ENCODE measurements at places on chromosomes 7 and 10. TPM values are rescaled to one million over a fixed set of nuclear protein-coding genes. Genes with fewer than 3 reads are reported as not detected.

DNA sequence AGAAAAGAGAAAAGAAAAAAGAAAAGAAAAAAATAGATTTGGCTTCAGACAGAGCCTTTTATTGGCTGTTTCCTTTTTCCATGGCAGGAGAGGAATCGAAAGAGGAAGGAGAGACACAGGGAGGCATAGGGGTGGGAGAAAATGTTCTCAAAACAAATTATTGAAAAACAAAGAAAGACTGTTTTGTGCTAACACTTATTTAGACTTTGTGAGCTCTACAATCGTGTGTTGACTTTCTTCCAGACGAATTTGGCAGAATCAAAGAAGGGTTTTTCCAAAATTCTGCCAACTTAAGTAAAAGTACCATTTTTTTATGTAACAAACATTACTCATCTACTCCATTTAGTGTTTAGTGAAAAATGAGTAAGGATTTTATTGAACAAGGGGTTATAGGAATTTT, 982.2 kb downstream of the REEP3 start:
- no peak for DNase-seq

DNA sequence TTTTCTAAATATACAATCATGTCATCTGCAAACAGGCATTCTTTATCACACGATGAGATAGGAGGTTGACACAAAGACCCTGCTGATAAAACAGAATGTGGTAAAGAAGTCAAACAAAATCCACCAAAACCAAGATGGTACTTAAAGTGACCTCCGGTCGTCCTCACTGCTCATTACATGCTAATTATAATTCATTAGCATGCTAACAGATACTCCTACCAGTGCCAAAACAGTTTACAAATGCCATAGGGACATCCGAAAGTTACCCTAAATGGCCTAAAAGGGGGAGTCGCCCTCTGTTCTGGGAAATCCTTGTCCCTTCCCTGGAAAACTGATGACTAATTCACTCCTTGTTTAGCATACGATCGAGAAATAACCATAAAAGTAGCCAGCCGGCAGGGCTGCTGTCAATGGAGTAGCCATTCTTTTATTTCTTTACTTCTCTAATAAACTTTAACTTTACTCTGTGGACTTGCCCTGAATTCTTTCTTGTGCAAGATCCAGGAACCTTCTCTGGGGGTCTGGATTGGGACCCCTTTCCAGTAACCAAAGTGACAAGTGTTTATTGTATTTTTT, 126.6 kb downstream of the CCDC71L start:
- DNase-seq = no peak

- DNase-seq = no peak
Observed at GRCh38 chr10:123139165-123139520, 3.4 kb downstream of the HMX3 start.

DNA sequence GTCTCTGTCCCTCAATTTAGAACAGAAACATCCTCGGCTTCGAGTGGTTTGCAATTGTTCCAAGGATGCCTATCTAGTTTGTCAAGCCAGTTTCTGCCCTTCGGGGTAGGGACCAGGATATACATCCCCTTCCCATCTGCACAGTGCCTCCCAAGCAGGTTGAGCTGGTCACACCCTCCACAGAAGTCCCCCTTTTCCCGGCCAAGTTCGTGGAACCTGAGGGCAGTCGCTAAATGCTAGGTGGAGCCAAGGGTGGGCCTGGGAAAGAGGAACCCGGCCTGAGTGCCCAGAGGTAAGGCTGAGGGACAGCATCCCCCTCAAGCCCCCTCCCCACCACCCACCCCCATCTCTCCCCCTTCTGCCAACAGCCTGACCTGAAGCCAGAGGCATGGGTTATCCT, 62.4 kb upstream of the NANOS1 start:
- DNase-seq = no peak

DNA sequence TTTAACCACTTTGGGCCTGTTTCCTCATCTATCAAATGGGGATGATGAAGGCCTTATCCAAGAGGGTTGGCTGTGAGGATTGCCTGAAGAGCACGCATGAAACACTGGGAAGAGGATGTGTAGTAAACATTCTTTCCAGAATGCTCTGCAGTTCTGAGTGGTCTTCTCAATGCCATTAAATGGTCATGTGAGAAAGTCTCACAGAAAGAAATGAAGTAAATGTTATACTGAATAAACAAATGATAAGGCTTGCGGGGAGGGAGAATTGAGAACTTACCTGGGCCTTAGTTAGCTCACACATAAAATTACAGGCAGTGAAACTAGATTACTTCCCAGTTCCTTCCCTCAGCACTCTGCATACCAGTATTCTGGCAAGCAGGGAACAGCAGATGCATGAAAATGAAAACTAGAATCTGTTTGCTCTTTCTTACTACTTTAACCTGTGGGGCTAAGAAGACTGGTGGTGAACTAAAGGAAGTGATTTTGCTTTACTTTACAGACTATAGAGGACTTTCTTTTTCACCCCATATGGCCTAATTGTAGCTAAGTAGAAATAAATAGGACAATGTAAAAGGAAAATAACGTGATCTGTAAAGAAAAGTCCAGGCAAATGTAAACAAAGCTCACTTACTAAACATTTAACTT, 135.3 kb upstream of the CCDC6 start:
- DNase-seq = no peak

DNA sequence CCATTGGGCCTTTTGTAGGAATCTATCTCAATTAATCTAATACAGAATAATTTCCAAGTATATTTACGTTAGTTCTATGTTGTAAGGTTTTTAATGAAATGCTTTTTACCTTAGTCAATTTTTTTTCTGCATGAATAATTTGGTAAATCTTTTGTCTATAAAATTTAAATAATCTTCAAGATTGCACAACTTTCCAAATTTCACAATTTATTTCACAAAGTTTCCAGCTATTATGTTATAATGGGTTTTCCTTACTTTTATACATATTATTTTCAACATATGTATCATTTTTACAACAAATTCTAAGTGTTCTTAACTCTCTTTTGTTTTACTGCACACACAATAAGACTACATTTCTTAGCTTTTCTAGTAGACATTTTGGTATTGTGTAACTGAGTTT, 470.7 kb downstream of the ETV1 start:
- no peak for DNase-seq

GRCh38 chr7:9516662-9517061, 1083.3 kb downstream of the NXPH1 start:
- DNase-seq = no peak

DNA sequence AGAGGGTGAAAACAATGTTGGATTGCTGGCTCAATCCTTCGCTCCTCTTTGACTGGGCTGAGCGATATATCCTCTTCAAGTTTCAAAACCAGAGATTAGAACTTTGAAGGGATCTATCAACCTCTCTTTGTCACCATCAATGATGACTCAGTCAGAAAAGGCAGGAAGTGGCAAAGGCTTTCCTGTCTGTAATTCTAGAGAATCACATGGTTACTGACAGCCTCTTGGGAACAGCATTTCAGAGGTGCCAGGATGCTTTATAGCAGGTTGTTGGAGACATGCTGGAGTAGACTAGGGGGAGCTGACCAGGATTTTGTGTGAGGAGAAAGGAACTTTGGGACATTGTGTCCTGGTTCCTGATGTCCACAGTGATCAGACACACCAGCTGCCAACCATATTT, 81.3 kb downstream of the PRKCQ start:
- no peak for DNase-seq

Gene ANKRD61
- total RNA-seq = 0.15 TPM

Gene LIPF
- total RNA-seq = not detected

Gene FKBP9
- 81.6 TPM for total RNA-seq

Gene TFR2
- total RNA-seq = 0.89 TPM
